ENCODE measurements at places on chromosomes 12 and 14.

- no peak for DNase-seq
These were observed 222.5 kb downstream of the EXOC5 start for GRCh38 chr14:57046175-57046574.

DNA sequence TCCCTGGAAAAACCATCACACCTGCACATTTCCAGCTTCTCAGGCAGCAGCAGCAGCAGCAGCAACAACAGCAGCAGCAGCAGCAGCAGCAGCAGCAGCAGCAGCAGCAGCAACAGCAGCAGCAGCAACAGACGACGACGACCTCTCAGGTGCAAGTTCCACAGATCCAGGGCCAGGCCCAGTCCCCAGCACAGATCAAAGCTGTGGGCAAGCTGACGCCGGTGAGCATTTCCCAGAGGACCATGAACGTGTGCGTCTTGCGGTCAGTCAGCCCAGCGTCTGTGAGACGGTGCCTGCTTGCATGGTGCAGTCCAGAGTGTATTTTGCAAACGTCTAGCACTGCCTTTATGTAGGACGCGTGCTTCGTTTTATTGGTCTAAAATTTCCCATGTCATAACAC is 81.6 kb downstream of the DDX51 start:
- no peak for DNase-seq

GRCh38 chr14:50031602-50032313 is 84.6 kb downstream of the VCPKMT start:
- DNase-seq: no peak

DNA sequence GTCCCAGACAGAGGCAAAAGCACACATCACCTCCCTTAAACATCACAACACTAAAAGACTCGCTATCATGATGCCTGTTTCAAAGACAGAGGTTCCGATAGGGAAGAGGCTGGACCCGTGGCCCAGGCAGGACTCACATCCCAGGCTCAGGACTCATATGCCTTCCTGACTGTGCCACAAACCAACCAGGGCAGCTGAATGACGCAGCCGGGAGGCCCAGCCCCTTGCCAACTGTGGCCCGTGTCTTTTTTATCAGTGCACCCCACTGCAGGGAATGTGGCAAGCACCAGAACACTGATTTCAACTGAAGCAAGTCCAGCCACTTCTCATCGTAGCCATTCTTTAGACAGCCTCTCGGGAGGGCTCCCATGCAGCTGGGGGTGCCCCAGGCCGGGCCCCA is 132.3 kb downstream of the KSR2 start:
- DNase-seq: no peak

- DNase-seq: peak; percentile 69
These were observed 13.1 kb downstream of the ASIC1 start for GRCh38 chr12:50070314-50071060.

GRCh38 chr14:100440207-100440631 is 117.1 kb downstream of the SLC25A47 start:
- peak; percentile 89 for DNase-seq

DNA sequence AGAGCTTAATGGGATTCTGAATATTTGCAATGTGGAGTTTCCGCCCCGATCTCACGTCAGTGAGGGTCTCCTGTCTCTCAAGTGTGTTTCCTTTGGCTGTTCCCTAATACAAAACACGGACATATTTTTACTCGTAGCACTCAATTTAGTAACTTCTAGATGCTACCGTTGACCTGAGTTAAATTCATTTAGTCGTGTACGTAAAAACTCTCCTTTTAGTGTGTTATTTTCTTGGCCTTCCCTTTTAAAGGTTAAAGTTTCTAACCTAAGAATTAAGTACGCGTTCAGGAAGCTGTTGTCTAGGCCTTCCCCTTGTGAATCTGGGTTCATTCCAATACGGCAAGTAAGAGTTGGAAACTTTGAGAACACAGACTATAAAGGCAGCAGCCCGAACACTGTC is 64.4 kb downstream of the DDX51 start:
- no peak for DNase-seq

GRCh38 chr14:70283156-70283555 is 76.3 kb downstream of the COX16 start:
- no peak for DNase-seq

GRCh38 chr12:2739832-2740641 is 54.7 kb upstream of the FKBP4 start:
- peak; percentile 34 for DNase-seq

DNA sequence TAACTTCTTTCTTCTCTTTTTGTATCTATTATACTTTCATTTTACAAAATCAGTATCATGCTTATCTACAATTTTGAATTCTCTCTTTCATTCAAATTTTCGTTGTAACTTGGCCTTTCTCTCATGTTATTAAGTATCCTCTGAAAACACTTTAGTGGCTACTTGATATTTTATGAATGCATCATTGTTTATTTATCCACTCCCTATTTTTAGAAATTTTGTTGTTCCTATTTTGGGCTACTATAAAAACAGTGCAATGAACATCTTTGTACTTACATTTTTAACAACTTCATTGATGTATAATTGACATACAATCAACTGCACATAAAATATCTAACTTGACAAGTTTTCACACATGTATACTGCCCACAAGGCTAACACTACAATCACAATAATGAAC is 44.0 kb upstream of the AMIGO2 start:
- DNase-seq: no peak

GRCh38 chr12:6266971-6267721 is 43.3 kb upstream of the PLEKHG6 start:
- DNase-seq: no peak

GRCh38 chr12:124390442-124391097 is 95.7 kb downstream of the RFLNA start:
- DNase-seq: no peak

DNA sequence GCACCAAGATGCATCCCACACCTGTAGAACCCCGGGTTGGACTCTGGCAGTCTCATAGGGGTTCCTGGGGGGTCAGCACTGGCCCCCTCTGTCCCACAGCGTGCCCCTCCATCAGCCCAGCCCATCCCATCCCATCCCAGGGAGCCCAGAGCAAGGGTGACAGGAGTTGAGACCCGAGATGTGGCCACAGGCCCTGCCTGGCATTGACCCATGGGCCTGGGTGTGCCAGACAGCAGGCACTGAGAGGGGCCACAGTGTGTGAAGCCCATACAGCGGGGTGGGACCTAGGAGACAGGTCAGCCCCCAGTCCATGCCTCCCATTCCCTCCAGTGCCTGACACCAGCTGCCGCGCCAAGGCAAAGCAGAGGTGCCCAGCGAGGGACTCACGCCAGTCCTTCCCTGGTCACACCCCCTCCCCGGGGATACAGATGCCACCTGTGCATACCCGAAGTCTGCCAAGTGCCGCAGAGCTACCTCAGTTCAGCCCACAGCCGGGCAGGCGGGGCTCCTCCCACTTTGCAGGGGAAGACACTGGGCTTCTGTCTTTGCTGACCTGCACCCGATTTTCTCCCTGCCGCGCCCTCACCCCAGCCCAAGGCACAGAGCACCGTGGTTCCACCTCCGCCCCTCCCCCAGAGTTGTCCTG is 50.4 kb downstream of the CYP46A1 start:
- no peak for DNase-seq

GRCh38 chr12:43282106-43282505 is 269.9 kb downstream of the ADAMTS20 start:
- DNase-seq: peak; percentile 53

GRCh38 chr12:125773033-125773640 is 707.9 kb downstream of the AACS start:
- peak; percentile 2 for DNase-seq

DNA sequence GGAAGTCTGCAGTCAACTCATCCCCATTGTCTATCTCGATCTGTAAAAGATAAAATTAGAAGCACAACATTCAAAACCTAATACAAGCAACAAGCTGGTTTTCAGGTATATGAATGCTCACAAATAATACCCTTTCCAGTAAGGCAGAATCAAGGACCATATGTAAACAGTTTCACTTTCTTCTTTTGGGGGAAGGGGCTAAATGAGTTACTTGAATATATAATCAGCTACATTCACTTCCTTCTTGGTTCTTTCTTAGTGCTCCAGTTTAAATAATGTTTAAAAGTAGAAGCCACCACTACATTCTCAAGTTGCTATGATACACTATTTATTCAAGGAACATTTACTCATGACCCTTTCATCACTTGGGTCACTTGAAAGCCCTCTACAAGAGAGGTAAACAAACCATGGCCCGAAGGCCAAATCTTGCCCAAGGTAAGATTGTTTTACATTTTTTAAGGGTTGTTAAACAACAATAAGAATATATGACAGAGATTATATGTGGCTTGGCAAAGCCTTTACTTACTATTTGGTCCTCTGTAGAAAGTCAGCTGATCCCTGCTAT is 10.3 kb downstream of the TWF1 start:
- peak; percentile 24 for DNase-seq

DNA sequence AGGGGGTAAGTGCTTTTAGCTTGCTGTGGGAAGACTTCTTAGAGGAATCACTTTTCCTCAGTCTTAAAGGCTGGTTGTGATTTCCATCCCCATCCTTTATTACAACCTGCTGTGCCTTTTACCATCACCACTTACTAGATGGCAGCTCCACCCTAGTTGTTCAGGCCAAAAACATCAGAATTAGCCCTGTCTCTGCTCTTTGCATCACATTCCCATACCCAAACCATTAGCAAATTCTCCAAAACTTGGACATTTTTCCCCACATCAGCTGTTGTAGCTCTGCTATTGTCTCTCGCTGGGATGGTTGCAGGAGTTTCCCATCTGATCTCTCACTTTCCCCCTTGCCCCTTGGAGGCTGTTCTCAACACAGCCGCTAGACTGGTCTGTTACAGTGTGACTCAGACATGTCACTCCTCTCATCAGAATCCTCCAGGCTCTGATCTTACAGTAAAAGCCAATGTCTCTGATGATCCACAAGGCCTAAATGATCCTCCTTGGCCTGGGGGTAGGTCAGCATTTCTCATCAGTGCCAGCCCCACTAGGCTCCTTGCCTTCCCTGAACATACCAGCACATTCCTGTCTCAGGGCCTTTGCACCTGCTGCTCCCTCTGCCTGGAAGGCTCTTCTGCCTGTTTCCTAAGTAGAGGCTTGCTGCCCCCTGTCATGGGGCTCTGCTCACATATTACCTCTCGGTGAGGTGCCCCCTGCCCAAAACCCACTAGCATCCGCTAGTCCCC is 102.5 kb downstream of the BEGAIN start:
- DNase-seq: no peak

DNA sequence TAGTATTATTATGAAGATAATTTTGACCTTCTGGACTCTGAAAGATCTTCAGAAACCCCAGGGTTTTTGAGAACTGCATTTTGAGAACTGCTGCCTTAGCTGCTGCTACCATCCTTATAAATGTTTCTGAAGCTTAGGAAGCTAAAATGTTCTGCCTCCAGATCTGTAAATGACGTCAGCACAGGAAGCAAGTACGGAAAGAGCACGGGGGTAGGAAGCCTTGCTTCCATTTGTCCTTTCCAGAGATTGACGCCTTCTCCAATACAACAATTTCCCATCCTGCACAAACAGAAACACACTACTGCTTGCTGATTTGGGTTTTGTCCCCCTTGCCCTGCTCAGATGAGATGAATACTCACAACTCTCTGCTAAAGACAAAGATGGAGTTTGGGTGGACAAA is 17.9 kb downstream of the RAD52 start:
- DNase-seq: no peak

- no peak for DNase-seq
These were observed 2.3 kb downstream of the DICER1 start for GRCh38 chr14:95155045-95155444.

DNA sequence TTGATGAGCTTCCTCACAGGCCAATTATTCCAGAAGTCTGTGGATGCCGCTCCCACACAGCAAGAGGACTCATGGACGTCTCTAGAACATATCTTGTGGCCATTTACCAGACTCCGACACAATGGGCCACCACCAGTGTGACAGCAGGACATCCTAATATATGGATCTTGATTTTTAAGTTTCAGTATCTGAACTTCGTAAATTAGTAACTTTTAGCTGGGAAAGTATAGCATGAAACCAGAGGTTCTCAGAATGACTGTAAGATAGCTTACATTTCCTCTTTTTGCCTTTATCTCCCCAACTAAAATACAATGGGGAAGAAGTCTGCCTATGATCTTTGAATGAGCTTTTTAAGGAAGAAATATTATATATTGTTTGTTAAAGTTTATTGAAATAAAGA is 87.0 kb downstream of the DNAI7 start:
- no peak for DNase-seq

- no peak for DNase-seq
These were observed 218.6 kb upstream of the SYT1 start for GRCh38 chr12:78645956-78646355.

DNA sequence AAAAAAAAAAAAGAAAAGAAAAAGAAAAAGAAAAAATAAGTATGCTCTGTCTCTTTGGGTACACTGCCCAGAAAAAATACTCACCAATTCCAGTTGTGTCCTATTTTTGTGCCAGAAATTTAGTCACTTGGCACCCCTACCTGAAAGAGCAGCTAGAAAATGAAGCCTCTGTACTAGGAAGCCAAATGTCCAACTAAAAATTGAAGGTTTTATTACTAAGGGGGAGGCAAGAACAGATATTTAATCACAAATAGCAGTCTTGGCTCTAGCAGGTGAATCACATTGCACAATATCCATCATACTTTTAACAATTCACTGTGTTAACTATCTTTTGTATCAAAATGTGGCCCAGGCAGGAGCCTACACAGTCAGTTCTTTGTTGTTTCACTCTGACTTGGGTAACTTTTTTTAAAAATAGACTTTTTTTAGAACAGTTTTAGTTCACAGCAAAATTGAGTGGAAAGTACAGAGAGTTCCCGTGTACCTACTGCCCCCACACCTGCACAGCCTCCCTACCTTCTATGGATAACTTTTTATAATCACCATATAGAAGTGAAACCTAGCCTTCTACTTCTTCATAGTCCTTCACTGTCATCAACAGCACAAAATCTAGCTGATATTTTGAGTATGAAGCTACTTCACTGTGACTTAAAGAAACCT is 87.1 kb upstream of the ATF7IP start:
- DNase-seq: no peak

GRCh38 chr14:69468949-69469348 is 15.6 kb upstream of the PLEKHD1 start:
- no peak for DNase-seq

GRCh38 chr12:111361073-111361716 is 7.7 kb downstream of the PHETA1 start:
- DNase-seq: no peak

GRCh38 chr12:104520242-104520900 is 63.6 kb downstream of the CHST11 start:
- DNase-seq: peak; percentile 66

- no peak for DNase-seq
These were observed 17.0 kb upstream of the BCL7A start for GRCh38 chr12:122004633-122005071.

GRCh38 chr12:127899971-127900370 is 367.0 kb upstream of the TMEM132C start:
- no peak for DNase-seq

DNA sequence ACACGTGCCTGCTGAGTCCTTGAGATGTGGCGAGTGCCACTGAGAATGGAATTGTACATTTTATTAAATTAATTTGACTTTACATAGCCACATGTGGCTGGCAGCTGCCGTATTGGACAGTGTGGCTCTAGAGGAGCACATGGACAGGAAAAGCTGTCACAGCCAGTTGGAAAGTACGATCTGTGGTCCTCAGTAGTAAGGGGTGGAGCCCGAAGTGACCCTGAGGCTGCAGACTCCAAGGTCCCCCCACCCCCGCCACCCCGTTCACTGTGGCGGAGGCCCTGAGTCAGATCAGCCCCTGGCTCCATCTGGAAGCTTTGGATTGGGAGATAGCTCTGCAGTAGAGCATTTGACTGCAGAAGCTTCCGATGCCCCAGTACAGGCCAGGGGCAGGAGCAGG is 25.8 kb upstream of the BEGAIN start:
- DNase-seq: no peak

- DNase-seq: no peak
These were observed 21.3 kb upstream of the CABP1 start for GRCh38 chr12:120618954-120619615.

GRCh38 chr12:85794531-85794930 is 41.7 kb downstream of the RASSF9 start:
- no peak for DNase-seq

Data from NCI-H1417 (cell line).